ENCODE measurements at places on chromosomes 6 and 20.

- no peak for DNase-seq
These were observed 404.5 kb downstream of the PHF3 start for GRCh38 chr6:64040113-64040512.

- no peak for DNase-seq
These were observed 110.3 kb downstream of the CDC5L start for GRCh38 chr6:44497807-44498206.

DNA sequence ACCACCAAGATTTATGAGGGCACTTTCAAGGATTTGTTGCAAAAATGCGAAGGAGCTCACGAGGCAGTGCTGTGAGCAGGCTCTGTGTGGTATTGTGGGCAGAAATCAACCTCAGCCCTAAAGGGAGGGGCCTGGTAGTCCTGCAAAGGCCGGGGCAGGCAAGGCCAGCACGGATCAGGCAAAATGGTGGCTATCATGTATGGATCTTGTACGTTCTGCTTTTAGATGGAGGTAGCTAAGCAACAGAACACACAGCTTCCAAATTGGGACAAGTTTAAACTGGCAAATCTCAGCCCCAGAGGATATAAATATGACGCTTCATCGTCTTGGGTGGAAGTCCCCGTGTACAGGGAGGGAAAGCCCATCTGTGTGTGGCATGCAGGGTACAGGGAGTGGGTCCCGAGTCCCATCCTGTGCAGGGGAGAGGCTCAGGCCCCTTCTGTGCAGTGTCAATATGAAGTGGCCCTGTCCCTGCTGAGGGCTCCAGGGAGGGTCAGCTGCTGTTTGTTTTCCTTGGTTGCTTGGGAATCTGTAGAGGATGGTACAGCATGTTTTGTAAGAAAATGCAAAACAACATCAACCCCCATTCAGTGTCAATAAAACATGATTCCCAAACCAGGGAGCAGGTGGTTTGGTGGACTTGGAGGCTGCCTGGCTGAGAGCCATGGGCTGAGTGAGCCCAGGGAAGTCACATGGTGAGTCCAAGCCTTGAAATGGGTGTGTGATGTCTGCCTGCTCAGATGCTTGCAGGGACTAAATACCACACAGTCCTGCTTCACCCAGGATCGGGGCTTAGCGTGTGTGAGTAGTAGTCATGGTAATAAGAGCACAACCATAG, 113.0 kb downstream of the SYCP2 start:
- no peak for DNase-seq

DNA sequence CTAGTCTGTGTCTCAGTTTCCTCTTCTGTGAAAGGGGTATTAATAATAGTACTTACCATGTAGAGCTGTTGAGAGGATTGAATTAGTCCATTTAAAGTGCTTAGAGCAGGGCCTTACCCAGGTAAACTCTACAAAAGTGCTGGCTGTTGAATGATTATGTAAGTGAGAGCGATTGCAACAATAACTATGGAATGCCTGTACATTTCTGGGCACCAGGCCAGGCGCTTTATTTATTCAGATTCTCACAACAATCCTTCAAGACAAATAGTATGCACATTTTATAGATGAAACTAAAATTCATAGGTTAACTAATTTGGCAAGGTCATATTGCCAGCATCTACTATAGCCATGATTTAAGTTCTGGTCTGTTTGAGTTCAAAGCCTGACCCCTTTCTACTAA, 78.3 kb upstream of the MMS22L start:
- DNase-seq, result no peak

- no peak for DNase-seq
These were observed 109.8 kb downstream of the DOK5 start for GRCh38 chr20:54585217-54585616.

DNA sequence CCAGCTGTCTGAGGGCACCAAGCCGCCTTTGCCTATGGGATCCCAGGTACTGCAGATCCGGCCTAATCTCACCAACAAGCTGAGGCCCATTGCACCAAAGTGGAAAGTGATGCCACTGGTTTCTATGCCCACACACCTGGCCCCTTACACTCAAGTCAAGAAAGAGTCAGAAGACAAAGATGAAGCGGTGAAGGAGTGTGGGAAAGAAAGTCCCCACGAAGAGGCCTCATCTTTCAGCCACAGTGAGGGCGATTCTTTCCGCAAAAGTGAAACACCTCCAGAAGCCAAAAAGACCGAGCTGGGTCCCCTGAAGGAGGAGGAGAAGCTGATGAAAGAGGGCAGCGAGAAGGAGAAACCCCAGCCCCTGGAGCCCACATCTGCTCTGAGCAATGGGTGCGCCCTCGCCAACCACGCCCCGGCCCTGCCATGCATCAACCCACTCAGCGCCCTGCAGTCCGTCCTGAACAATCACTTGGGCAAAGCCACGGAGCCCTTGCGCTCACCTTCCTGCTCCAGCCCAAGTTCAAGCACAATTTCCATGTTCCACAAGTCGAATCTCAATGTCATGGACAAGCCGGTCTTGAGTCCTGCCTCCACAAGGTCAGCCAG, 283.0 kb downstream of the TSHZ2 start:
- DNase-seq, result no peak

GRCh38 chr6:70041411-70041810, 175.1 kb downstream of the COL19A1 start:
- no peak for DNase-seq

DNA sequence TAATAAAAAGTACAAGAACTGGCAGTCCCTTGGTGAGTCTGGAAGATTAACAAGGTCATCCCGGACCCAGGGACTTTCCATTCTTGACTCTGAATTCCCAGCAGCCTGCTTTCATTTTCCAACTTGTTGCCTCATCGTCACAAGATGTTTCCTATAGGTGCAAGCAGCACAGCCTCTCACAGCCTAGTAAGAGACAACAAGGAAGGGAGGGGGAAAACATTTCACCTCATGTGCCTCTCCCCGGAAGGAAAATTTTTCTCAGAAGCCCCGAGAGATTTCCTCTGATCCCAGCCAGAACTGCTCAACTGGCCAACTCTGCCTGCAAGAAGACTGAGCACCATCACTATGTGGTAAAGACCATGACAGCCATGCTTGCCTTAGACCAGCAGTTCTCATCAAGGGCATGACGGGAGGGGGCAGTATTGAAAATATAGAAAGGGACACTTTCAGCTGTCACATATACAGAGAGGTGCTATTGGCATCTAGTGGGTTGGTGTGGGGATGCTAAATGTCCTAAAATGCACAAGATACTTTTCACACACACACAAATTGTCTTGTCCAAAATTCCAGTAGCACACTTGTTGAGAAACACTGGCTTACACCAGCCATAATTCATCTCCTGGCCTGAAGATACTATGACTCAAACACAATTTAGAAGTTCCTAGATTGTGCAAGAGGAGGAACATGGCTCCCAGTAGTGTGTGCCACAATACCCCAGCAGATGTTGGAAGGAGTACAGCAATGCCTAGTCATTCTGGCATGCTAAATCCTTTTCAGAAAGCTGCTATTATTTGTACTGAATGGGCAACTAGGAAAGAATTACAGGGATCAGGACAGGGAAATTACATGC, 10.8 kb upstream of the WTAP start:
- DNase-seq, result no peak

GRCh38 chr20:64057628-64058498, 5.1 kb upstream of the TCEA2 start:
- no peak for DNase-seq

DNA sequence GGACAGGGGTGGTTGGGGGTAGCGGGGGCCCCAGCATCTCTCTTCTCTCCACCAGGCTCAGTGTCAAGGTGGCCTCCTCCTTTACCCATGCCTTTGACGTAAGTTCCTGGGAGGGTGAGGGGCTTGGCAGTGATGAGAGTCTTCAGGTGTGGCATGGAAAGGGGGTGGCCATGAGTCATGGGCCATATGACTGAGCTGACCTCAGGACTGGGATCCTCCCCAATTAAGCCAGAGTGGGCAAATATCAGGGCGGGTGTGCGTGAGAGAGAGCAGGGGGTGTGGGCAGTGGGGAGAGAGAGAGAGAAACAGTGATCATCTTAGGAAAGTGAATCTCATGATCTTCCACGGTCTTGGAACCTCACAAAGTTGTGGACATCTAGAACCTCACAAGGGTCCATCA, 8.2 kb upstream of the BPIFB4 start:
- no peak for DNase-seq

DNA sequence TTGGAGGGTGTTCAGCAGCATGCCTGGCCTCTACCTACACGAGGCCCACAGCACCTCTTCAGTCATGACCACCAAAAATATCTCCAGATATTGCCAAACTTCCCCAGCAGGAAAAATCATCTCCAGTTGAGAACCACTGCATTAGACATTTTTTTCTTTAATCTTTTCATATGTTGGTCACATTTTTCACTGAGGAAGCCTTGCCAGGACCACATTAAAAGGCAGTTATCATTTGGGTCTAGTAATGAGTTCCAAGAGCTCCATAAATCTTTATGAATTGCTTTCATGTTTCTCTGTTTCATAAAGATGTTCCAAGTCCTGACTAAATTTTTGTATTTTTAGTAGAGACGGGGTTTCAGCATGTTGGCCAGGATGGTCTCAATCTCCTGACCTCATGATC, 28.8 kb downstream of the MTRES1 start:
- DNase-seq, result no peak

DNA sequence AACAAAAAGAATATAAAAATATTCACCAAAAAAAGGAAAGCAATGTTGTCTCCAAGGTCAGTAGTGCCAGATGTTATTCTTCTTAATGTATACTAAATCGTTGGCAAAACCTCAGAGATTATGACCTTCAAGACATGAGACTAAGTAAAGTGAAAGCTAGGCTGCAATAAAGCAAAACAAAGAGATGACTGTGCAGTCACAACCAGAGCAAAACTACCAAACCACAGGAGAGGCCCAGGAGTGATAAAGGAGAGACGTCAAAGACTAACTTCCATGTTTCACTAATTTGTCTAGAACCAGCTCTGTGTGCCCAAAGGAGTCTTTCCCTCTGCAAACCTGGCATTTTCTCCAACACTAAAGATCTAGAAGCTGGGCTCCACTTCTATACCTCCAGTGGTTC, 155.9 kb upstream of the POU3F2 start:
- no peak for DNase-seq

- DNase-seq, result no peak
These were observed 19.2 kb upstream of the STK38 start for GRCh38 chr6:36566418-36566905.

DNA sequence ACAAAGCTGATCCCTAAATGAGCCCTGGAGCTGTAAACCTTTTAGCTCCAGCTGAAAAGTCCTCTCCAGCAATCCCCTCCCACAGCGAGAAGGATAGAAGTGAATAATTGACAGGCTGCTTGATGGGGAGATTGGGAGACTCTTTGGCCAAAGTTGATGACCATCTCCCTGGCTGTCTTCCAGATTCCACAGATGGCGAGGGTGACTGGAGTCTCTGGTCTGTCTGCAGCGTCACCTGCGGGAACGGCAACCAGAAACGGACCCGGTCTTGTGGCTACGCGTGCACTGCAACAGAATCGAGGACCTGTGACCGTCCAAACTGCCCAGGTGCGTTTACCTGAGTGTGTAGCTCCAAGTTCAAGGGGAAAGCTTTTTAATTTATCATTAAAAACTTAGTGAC, 67.3 kb downstream of the ISM1 start:
- DNase-seq, result no peak

DNA sequence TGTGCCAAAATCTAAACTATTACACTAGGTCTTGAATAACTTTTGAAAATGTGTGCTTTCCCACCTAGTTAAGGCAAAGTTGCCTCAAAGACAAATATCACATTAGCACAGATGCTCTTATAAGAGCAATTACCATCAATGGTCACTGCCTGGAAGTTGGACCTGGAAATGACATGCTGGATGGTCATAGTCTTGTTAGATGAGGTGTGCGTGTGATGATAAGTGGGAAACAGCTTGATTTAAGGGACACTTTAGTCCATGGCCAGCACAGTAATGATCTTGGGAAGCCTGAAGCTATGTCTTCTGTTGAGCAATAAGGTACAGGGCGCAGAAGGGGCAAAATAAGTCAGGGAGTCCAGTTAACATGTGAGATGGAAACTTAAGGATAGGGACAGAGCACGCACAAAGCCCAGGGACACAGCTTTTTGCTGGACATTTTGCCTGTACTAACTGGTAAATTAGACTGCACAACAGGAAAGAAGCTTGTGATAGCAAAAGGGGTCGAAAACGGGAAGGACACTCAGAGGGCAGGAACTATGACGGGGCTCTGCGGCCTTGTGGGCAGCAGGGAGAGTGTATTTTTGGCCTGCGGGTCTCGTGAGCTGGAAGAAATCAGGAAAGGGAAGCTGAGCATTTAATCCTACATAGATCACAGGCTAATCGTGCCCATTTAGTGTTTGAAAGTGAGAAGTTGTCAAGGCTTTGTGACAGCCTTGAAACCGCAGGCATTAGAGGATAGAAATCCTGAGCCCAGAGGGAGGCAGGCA, 66.7 kb upstream of the BMP2 start:
- peak; percentile 57 for DNase-seq

- DNase-seq, result peak; percentile 19
These were observed 2.8 kb downstream of the KCNQ5 start for GRCh38 chr6:72624557-72625160.

GRCh38 chr6:48743738-48744137, 632.7 kb upstream of the PTCHD4 start:
- DNase-seq, result no peak

Measured in SIG-M5 (cell line).